ENCODE measurements at places on chromosomes 12 and 14.

- no peak for DNase-seq
Observed at GRCh38 chr12:88854260-88854659, 274.0 kb upstream of the KITLG start.

- no peak for DNase-seq
Observed at GRCh38 chr12:116265351-116266147, 11.9 kb downstream of the MED13L start.

- DNase-seq: no peak
Observed at GRCh38 chr12:113072136-113072535, 15.6 kb downstream of the DTX1 start.

DNA sequence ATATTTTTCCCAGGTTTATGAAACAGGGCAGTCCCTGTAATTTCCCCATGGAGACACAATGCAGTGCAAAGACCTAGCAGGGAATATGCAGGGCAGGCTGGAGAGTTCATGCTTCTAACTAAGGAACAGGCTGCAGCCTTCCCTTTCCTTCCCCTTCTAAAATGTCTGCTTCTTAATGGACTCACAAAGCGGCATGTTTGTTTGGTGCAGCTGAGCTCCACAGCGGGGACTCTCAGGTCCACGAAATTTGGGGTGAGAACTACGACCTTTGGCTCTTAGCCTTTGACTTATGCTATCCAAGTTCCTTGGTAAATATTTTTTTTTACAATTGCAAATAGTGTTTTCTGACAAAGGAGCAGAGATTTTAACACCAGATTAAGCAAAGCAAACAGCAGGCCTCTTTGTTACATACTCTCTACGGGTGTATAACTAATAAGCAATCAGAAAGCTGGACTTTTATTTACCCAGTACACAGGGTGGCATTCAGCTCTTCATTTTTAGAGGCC is 323.6 kb downstream of the ZFP36L1 start:
- no peak for DNase-seq

GRCh38 chr14:23487216-23487615 is 17.7 kb downstream of the NGDN start:
- peak; percentile 55 for DNase-seq

GRCh38 chr14:91281346-91281745 is 36.8 kb upstream of the GPR68 start:
- no peak for DNase-seq
